ENCODE measurements at places on chromosomes 1 and 21.

GRCh38 chr1:207938016-207938415 is 27.1 kb upstream of the CD34 start:
- DNase-seq: no peak

DNA sequence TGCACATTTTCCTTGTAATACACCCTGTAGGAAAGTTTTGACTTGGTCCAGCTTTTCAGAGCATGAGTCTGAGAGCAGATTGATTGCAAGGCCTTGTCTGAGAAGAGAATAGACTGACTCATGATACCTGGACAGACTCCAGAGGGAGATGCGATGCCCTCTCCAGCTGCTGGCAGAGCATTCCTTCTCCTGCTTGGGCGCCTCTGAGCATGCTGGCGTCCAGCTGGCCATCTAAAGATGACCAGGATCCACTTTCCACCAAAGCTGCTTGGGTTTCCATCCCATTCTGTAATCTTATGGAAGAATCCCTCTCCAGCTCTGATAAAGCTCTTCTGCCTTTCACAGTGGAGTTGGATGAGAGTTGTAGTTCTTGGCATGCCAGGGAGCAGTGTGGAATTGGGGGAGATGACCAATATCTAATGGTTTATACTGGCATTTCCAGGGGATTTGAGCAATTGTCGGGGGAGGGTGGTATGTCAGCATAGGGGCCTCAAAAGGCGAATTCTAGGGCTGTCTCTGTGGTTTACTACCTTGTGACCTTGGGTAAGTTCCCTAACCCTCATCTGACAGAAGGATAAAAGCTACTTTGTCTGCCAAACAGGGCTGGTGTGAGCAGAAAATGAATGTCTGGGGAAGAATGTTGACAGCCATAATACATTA is 19.5 kb downstream of the SZRD1 start:
- peak; percentile 13 for DNase-seq

DNA sequence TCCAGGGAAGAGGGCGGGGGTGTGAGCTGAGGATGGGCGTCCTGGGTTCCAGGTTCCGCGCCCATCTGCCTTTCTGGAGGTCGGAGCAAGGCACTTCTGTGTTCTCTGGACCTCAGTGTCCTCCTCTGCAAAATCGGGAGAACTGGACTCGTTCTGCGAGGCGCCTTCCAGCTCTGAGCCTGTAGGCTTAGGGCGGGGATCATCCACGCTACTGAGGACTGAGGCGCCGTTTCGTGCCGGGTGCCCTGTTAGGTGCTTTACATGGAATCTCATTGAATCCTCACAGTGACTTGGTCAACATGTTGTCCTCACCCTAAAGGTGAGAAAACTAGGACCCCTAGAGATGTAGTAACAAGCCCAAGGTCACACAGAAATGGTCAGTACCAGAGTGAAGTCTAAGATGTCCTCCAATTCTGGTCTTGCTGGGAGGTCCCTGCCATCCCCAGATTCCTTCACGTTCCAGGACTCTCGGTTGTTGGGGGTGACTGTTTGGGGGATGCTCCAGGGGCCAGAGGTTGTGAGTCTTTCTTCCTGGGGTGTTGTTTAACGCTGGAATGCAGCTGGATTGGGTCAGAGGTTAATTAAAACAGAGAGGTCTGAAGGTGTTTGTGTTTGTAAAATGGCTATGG is 677 bp downstream of the PRKAA2 start:
- no peak for DNase-seq

- no peak for DNase-seq
These were observed 1.7 kb downstream of the DHCR24 start for GRCh38 chr1:54885237-54885679.

DNA sequence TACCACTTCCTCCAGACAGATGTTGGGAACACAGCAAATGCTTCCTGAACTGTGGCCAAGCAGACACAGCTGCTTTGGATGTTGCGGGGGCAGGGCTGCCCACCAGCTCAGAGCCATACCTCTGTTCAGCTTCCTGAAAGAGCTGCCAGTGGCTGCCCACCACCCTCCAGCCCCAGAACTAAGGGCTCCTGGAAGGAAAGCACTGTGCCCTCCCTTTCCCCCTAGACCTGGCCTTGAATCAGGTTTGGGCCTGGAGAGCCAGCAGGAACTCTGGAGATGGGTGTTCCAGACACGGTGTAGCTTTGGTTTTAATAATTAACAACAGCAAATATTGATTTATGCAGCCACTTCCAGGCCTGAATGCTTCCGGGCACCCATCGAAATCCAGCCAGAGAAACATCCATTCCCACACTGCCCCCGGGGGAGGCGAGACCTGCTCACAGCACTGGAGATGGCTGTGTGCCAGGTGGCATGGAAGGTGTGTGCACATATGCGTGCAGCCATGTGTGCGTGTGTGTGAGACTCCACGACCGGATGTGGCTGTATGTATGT is 45.7 kb downstream of the RAP1GAP start:
- DNase-seq: no peak

GRCh38 chr1:107047602-107048001 is 8.9 kb upstream of the PRMT6 start:
- DNase-seq: no peak

DNA sequence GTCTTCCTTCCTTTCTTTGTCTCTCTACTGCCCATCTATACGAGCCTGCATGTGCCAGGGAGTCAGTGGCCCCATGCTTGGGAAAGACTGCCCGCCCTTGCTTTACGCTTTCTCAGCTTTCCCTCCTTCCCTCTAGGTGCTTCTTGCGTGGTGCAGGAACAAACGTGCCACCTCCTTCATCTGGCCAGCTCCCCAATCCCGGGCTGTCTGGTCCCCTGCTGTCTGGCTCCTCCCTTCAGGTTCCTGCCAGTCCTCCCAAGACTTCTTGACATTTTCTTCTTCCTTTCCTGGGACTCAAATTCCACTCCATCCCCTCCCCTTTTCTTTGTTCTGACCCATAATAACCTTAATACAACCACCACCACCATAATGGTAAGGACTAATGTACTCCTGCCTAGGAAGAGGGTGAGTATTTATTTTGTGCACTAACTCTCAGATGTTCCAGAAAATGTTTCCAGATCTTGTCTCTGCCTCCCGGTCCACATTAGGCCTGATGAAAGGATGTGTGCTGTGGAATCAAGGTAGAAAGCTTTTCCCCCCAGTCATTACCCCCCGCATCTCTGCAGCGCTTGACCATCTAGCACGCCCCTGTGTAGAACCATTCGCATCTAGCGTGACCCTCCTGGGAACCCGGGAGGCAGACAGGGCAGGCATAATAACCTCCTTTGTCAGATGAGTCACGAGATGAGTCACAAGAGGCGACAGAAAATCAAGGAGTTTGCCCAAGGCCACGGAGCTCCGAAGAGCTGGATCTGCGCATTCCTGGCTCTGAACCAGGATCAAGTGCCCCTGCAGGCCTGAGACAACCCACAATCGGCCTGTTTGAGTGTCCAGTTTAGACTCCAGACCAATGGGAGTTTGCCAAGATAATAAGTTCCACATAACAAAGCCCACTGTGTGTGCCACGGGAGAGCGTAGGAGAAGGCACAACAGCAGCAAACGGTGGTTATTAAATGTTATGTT is 60.1 kb upstream of the NEK2 start:
- no peak for DNase-seq

DNA sequence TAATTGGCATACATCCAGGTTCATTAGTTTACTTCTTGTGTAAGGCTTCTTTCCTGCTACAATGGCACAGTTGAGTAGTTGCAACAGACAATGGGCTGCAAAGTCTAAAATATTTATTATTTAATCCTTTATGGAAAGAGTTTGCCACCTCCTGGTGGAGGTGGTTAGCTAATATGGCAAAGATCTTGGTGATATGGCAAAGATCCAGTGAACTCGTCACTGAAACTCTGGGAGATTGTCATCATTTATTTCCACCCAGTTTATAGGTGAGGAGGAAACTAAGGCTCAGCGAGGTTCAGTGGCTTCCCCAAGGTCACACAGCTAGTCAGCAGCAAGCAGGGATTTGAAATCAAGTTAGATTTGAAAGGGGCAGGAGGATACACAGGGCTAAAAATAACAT is 16.1 kb upstream of the IFFO2 start:
- peak; percentile 62 for DNase-seq

- DNase-seq: no peak
These were observed 8.5 kb downstream of the HLX start for GRCh38 chr1:220887520-220888416.

GRCh38 chr21:45724994-45725843 is 81.7 kb downstream of the PCBP3 start:
- DNase-seq: no peak

- DNase-seq: peak; percentile 51
These were observed 1.1 kb upstream of the TMEM167B start for GRCh38 chr1:109089242-109090015.

DNA sequence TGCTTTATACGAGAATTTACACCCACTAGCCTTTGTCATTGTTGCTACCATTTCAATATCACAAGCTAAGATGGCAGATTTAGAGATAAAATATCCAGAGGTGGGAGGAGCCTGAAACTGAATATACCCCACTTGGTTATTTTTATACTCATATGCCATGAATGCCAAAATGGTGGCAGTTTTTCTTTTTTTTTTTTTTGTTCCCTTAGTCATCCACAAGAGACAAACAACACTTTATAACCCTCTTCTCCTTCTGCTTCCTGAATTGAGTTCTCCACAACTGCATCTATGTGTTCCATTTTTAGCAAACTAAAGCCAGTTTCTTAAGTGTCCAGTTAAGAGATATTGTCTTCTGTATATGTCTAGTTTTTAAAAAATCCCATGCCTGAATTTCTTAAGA is 558.4 kb downstream of the LMO4 start:
- DNase-seq: no peak

DNA sequence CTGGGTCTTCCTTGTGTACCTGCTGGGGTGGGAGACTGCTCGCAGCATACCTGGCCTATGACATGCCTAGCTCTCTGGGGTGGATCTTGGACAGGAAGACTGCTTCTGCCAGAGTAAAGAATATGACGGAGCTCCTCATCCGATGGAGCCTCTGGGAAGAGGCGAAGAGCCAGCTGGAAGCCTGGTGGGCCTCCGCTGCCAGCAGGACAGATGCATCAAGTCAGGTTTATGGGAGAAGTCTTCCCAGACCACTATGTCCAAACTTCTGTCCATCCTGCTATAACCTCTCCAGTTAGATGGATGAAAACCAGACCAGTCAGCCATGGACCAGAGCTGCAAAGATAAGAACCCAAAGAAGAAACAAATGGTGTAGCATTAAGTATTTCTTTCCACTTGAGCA is 27.7 kb upstream of the NGF start:
- no peak for DNase-seq

- DNase-seq: no peak
These were observed 365.8 kb downstream of the VAV3 start for GRCh38 chr1:107599220-107599619.

- DNase-seq: peak; percentile 95
These were observed at the start of gene TMEM39B for GRCh38 chr1:32072622-32073298. Gene TMEM39B (plus strand): TSS chr1:32072939. CDS start chr1:32073048, 109 bp downstream.

- no peak for DNase-seq
These were observed 109.6 kb upstream of the OLIG2 start for GRCh38 chr21:32916088-32916487.

DNA sequence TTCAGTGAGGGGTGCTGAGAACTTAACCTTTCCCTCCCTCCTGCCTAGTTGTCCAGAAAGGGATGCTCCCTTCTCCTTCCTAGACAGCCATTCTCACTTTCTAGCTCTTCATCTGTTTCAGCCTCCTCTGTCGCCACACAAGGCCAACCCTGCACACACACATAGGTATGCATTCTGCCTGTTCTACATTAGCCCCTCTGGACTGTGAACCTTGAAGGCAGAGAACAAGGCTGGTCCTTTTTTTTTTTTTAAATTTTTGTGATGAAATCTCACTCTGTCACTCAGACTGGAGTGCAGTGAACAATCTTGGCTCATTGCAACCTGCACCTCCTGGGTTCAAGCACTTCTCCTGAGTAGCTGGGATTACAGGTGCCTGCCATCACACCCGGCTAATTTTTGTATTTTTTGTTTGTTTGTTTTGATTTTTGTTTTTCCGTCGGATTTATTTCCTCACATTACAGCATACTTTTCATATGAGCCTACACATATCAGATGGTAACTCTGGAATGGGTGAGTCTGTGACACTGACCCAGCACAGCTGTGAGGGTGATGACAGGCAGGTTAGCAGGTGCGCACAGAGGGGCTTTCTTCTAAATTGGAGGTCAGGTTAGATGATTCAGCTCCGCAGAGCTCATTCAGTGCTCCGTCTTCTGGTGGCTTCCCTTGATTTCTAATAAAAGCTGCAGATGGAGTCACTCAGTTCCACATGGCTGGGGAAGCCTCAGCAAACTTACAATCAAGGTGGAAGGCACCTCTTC is 4.9 kb upstream of the AKR1A1 start:
- no peak for DNase-seq

- no peak for DNase-seq
These were observed 248.6 kb downstream of the TBX15 start for GRCh38 chr1:118739501-118739900.

- no peak for DNase-seq
These were observed 79.6 kb upstream of the PPM1J start for GRCh38 chr1:112794654-112795239.

DNA sequence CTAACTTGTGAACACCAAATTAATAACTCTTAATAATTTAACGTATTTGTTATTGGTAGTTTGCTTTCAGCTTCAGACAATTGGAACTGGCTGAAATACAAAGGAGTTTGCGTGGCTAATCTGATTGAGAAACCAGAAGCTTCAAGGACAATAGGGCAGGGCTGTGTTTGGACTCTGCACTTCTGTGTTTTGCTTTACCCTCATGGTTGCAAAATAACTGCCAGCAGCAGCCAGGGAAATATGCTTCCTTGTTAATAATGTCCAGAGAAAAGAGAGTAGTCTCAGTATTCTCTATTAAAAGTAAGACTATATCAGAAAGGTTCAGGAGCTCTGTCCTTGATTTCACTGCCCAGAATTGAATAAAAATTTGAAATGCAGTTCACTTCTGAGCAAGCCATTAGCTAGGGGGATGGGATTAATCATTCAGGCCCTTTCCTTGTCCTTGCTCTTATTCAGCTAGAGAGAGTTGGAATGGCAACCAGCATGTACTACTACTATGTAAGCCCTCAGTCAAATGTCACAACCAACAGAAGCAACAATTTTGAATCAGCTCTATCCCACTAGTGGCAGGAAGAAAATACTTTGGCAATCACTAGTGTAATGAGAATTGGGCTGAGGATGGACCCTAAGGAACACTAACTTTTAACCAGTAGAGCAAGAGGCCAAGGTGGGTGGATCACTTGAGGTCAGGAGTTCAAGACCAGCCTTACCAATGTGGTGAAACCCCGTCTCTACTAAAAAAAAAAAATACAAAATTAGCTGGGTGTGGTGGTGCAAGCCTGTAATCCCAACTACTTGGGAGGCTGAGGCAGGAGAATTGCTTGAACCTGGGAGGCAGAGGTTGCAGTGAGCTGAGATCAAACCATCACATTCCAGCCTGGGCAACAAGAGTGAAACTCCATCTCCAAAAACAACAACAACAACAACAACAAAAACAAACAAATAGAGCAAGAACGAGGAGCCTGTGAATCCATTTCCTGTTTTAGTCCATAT is 76.8 kb downstream of the POU2F1 start:
- DNase-seq: no peak

- no peak for DNase-seq
These were observed 908 bp downstream of the S100A6 start for GRCh38 chr1:153534925-153535241.

DNA sequence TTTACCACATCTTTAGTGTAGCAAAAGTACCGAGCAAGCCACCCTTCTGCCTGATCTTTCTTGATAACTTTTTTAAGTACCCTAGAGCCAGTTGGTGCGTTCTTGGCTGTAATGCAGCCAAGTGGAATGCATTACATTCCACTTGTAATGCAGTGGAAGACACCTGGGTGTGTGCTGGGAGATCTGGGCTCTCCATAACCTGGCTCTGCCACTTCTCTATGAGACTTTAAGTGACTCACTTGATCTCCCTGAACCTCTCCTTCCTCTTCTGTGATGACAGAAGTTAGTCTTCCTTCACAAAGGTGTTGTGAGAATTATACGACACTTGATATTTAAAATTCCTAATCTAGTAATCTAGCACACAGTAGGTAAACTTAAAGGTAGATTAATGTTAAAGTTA is 35.3 kb upstream of the NFIA start:
- DNase-seq: no peak
